Activated CD8-positive, alpha-beta T cell treated with anti-CD3 and anti-CD28 coated beads, Interleukin-2, amount 10 ng/mL, durations not matched to agents 7 days and 5 days (primary cell): ENCODE measurements at places on chromosomes 2 and 18. TPM values are rescaled to one million over a fixed set of nuclear protein-coding genes. Genes with fewer than 3 reads are reported as not detected.
A peak's percentile ranks its signal among the peaks of the same experiment; 100 is the strongest.

- no peak for DNase-seq
Measured at GRCh38 chr2:67660015-67660602, 263.0 kb downstream of the ETAA1 start.

- DNase-seq, result no peak
Measured at GRCh38 chr2:50724837-50725236, 307.1 kb downstream of the NRXN1 start.

- no peak for DNase-seq
Measured at GRCh38 chr18:28791101-28791500, 614.2 kb upstream of the CDH2 start.

DNA sequence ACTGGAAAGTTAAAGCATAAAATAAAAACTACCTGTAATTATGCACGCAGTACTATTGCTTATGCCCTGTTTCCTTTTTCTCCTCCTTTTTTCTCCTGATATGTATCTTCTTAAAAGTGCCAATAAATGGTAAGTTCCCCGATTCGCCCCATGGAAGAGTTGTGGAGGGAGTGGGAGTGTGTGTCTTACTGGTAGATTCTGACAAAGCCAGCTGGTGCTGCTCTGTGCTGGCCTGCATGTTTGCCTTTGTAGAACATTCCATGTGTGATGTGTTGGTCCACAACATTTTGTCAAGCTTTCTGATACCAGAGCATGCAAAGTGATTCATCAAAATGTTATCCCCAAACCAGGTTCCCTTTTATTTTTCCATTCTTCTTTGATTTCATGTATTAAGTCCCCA is 356.9 kb upstream of the RAB12 start:
- no peak for DNase-seq

The IL36A gene
- 0.29 TPM for total RNA-seq

- no peak for DNase-seq
Measured at GRCh38 chr2:74424139-74424992, 2.8 kb downstream of the WDR54 start.

The DYNC1I2 gene
- 46.0 TPM for total RNA-seq

The HNMT gene
- not detected for total RNA-seq

DNA sequence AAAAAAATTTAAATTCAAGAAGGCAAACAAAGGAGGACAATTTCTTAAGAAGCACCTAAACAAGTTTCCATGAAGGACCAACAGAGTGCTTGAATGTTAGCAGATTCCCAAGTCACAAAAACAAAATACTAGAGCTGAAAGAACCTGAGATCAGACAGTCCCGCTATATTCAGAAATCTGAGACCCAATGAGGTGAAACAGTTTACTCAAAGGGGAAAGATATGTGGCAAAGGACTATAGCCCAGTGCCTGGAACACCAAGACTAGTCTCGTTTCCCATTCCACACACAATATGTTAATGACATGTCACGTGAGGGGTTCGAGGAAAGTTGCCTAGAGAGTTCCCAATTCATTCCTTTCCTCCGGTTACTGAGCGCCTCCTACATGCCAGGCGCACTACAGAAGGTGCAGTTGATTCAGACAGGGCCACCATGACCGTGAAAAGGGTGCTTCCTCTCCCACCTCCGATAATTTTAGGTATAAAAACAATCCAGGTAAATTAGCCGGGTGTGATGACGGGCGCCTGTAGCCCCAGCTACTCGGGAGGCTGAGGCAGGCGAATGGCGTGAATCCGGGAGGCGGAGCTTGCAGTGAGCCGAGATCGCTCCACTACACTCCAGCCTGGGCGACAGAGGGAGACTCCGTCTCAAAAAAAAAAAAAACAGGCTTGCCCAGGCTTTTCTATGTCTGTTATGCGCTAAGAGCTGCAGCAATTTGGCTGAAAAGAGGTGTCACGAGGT is 617 bp downstream of the SRBD1 start:
- DNase-seq, result peak; percentile 58

DNA sequence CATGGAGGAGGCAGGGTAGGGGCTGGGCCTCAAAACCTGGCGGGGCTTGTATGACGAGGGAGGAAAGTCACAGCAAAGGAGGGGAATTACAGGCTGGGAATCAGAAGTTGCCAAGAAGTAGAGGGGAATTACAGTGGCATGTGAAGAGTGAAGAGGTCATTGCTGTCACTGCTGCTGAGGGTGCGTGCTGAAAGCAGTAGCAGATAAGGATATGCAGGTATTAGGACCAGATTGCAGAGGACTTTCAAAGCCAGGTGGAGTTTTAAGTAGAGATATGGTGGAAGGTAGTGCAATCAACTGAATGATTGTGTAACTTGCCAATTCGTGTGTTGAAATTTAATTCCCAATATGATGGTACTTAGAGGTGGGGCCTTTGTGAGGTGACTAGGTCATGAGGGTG is 19.4 kb upstream of the LRPPRC start:
- DNase-seq, result no peak
